ENCODE measurements at places on chromosomes 2 and 18.

DNA sequence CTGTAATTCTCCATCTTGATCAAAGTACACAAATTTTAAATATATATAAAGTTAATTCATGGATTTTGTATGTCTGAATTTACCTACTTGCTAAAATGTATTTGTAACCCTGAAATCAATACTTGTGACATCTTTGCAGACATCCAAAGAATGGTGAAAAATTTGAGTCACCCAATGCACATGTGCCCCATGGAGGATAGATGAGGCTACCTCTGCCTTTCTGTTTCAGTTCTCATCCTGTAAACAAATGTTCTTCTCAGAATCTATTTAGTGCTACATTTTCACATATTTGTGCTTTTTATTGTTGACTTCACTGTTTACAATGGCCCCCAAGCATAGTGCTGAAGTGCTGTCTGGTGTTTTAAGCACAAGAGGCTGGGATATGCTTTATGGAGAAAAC is 171.5 kb downstream of the LRATD1 start:
- no peak for DNase-seq

DNA sequence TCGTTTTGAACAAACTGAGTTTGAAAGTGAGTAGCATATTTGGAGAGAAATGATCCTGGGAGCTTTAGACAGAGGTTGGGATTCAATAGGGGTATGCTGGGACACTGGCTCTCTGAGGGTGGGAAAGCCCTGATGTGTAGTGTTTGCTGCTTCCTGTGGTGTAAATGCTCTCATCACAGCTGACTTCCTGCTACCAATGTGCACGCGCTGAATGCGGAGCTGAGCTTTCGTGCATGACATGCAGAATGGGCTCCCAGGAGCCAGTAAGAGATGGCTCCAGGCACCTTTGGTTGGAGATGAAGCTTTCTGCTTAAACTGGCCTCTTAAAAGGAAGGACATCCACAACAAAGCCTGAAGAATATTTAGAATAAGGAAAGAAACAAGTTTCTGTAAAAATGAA is 224.1 kb upstream of the CCDC150 start:
- no peak for DNase-seq

DNA sequence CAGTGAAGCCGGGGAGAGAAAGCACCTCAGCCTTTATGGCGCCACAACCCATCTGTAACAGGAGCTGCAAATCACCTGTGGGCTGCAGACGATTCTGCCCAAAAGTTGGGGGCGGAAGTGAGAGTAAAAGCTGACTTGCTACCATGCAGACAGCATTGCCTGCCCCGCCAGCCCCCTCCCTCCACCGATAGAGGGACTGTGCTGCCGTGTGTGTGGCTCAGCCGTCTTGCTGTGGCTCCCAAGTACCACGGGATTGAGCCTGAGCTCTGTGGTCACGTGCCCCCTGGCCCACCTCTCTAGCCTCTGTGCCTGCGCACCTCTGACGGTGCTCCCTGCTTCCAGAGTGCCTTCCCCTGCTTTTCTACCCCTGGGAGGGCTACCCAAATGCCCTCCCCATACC is 79.6 kb downstream of the GLI2 start:
- no peak for DNase-seq

GRCh38 chr2:218323526-218324472 is 31.5 kb upstream of the TMBIM1 start:
- DNase-seq = no peak

- DNase-seq = no peak
Observed at GRCh38 chr2:207135801-207136457, 29.8 kb downstream of the KLF7 start.

- no peak for DNase-seq
Observed at GRCh38 chr2:217938036-217938435, 64.8 kb downstream of the TNS1 start.

DNA sequence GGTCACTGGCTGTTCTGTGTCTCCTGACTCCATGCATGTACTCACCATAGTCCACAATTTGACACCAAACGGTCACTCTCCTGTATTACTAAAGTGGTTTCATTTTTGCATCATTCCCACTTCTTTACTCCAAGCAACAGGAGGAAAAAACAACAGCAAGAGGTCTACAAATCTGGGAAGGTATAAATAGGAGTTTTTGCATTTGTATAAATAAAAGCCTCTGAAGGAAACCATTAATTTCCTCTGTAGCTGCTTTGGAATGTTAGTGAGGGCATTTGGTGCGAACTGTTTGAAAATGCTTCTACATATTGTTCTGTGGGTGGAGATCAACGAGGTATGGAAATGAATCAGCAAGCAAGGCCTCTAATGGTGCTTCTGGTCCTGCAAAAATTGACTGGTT is 148.5 kb upstream of the DLX2 start:
- no peak for DNase-seq

DNA sequence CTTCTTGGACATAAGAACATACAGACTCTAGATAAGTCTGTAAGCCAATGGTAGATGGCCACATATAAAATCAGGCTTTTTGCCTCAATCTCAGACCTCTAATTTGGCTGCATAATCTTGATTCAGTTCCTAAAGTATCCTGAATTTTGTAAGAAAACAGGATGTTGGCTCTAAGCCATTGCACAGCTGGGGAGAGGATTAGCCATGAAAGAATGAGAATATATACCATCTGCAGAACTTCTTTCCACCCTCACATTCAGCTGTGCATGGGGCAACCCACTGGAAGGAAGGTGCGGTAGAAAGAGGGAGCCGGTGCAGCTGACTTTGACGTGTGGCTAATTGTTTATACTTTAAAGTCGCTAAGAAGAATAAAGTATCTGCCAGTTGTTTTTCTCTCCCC is 1061.6 kb upstream of the FAM98A start:
- no peak for DNase-seq

- DNase-seq = no peak
Observed at GRCh38 chr2:10368491-10369231, 66.0 kb downstream of the HPCAL1 start.

DNA sequence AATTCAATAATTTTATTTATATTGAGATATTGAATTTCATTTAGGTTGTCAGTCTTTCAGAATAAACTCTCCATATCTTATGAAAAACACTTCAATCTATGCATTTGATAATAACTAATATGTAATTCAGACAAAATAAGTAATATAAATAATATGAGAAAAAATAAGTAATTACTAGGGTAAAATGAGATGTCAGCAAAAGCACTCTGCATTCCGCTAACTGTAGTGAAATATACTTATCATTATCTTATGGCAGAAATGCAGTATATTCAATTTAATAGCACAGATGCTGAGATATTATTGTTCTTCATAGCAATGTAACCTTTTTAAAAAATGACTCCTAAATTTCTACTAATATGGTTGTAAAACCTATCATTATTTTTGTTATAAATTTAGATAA is 606.2 kb upstream of the VRK2 start:
- DNase-seq = no peak

GRCh38 chr2:28835781-28836180 is 25.1 kb downstream of the SPDYA start:
- no peak for DNase-seq

DNA sequence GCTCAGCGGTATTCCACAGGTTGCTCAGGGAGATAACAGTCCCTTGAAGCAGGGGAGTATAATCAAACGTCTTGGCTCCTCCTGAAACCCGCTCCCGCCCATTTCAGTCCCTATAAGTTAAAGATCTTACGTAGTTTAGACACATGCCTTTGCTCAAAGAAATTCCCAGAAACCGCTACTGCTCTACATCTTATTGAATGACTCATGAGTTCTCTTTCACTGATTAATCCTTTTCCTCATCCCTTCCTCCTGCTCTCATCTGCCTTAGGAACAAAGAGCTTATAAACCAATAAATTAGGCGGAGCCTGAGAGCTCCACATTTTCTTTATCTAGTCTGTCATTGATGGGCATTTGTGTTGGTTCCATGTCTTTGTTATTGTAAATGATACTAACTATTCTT is 4.2 kb upstream of the SERPINB4 start:
- no peak for DNase-seq

GRCh38 chr18:36389811-36390581 is 92.5 kb downstream of the FHOD3 start:
- DNase-seq = no peak

GRCh38 chr2:190997526-190998113 is 16.4 kb downstream of the STAT1 start:
- DNase-seq = no peak

DNA sequence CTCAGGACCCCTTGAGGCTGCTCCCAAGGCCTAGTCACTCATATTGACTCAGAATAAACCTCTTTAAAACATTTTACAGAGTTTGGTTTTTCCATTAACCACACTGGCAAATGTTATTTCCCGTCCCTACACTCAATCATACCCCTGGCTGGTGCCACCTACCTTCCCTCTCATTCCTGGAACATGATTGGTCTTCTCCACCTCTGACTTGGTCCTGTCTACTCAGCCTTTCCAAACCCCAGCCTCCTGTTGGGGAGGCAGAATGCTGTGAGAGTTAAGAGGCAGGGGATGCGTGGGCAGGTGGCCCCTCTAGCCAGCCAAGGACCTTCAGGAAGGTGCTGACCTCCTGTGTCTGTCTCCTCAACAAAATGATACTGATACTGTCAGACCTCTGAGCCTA is 149.3 kb downstream of the CABLES1 start:
- DNase-seq = no peak

DNA sequence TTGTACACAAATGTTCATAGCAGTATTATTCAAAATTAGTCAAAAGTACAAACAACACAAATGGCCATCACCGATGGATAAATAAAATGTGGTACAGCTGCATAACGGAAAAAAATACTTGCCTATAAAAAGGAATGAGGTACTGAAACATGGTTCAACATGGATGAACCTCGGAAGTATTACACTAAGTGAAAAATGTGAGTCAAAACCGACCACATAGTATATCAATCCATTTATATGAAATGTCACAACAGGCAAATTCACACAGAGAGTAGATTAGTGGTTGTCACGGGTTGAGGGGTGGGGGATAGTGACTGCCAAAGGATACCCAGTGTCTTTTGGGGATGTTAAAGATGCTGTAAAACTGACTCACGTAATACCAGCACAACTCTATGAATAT is 3.5 kb downstream of the SS18 start:
- no peak for DNase-seq

DNA sequence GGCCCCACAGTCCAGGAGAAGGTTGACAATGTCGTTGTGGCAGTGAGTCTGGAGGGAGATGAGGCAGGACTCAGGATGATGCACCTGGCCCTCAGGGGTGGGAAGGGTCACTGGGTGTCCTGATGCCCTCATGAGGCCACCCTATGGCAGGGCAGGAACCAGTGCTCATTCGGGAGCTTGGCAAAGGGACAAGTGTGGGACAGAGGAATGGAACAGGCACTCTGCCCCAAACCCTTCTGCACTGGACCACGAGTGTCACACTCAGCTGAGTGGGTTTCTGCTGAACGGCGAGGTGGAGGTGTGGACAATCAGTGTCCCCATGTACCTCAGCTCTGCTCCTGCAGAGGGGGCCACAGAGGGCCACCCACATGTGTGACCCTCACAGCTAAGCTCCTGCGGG is 32.0 kb downstream of the ANKMY1 start:
- no peak for DNase-seq

Measured in activated T-cell treated with anti-CD3 and anti-CD28 coated beads for 4 hours (primary cell).